MM.1S (cell line): ENCODE measurements at places on chromosomes 7 and 10.
A peak's percentile ranks its signal among the peaks of the same experiment; 100 is the strongest.

- DNase-seq: peak; percentile 87
Measured at GRCh38 chr7:142482891-142483658, 225.2 kb upstream of the PRSS58 start.

DNA sequence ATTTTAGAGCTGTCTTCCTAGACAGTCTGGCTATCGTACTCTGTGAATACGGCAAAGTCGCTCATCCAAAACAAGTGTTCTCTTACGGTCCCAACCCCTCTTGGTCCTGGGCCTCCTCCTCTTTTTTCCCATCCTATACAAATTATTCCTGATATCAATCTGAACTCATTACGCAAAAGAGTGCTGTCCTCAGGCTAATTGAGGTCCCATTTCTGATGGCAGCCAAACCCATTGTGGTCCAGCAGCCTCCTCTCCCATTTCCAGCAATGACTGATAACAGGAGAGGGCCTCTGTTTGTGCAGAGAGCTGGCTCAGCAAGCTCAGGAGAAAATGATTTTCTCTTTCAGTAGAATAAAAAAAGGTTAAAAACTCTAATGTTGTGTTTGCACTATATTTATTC is 203.4 kb upstream of the GHITM start:
- no peak for DNase-seq

DNA sequence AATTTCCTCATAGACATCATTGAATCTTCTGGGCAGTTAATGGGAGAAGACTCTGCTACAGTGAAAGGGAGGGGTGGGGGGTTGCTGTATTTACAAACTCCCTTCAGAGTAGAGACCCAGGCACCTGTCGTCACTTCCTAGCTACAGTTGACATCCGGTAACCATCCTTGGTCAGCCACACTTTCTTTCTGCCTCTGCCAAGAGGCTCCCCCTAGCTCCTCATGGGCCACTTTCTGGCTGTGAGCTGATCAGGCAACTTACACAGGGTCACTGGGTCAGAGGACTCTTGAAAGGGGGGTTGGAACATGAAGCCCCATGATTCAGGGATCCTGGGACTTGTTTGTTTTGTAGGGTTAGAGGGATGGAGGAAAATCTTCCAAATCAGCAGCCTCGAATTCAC is 1.2 kb downstream of the TECPR1 start:
- DNase-seq: peak; percentile 67

DNA sequence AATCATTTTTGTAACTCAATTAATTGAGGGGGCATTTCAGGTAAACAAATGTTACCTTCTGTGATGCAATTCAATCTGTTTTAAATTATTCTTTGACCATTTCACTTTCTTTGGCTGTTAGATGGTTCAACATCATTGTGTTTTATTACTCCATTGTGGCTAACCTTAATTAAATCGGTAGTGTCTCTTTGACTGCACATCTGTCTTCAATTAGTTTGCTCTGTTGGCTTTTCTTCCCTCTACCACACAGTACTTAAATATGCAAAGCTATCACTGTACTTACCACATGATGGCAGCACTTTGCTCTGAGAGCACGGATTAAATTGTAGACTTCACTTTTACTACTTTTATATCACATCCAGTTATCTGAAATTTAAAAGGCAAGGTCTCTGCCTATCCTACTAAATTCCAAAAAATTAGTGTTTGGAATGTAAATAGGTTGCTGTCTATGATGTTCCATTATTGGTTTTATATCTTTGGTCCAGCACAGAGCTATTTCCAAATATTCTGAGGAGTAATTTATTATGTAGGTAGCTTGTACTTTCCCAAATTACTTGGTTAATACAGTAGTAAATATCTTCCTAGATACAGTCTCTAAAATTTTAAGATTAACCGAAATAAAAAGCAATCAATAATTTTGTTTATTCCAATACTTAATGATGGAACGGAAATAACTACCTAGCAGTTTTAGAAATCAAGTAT is 352.0 kb downstream of the PCLO start:
- DNase-seq: peak; percentile 65

DNA sequence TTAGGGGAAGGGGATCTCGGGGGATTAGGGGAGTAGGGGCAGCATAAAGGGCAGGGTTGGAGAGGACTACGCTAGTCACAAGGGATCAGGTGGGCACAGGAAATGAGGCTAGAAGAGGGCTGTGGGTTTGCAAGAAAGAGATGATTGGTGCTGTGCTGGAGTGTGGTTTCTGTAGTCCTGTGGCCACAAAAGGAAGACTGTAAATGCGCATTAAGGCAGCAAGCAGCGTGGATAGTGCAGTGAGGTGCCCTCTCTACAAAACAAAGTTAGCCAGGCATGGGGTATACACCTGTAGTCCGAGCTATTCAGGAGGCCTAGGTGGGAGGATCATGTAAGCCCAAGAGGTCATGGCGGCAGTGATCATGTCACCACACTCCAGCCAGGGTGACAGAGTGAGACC is 212.1 kb downstream of the MLLT10 start:
- DNase-seq: no peak

DNA sequence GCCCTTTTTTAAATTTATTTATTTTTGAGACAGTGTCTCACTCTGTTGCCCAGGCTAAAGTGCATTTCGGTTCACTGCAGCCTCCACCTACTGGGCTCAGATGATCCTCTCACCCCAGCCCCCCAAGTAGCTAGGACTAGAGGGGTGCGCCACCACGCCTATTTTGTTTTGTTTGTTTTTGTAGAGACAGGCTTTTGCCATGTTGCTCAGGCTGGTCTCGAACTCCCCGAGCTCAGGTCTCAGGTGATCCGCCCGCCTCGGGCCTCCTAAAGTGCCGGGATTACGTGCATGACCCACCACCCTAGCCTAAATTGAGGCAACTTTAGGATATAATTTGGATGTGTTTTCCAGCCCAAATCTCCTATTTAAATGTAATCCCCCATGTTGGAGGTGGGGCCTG is 805 bp downstream of the ZNF736 start:
- DNase-seq: no peak

GRCh38 chr7:46566097-46566774 is 645.2 kb upstream of the IGFBP3 start:
- DNase-seq: no peak

DNA sequence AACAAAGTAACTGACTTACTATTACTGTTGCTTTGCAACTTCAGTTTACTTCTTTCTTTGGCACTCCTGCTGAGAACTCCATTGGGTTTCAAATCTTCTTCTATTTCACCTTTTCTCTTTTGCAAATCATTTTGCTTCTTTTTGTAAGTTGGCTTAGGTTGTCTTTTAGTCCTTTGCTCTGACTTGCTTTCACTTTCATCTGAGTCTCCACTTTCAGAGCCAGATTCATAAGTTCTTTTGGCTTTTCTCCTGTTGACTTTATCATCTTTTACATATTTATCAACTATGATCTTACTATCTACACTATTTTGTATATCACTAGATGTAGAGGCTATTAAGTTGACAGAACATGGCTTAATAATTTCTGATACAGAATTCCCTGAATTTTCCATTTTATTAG is 73.4 kb downstream of the NRBF2 start:
- peak; percentile 68 for DNase-seq

- DNase-seq: no peak
Measured at GRCh38 chr10:7529638-7530037, 118.8 kb upstream of the SFMBT2 start.

- peak; percentile 69 for DNase-seq
Measured at GRCh38 chr10:93039721-93040120, 20.9 kb upstream of the CYP26C1 start.

DNA sequence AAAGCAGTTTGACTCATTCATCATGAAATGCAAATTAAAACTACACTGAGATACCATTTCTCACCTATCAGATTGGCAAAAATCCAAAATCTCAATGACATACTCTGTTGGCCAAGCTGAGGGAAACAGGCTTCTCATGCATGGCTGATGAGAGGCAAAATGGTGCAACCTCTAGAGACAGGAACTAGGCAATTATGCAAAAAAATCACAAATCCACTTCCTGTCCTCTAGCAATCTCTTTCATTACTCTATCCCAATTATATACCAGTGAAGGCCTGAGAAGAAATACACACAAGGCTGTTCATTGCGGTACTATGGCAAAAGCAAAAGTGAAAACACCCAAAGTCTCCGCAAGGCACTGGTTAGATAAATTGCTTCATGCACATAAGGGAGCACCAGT is 25.9 kb upstream of the PTPRN2 start:
- DNase-seq: no peak

DNA sequence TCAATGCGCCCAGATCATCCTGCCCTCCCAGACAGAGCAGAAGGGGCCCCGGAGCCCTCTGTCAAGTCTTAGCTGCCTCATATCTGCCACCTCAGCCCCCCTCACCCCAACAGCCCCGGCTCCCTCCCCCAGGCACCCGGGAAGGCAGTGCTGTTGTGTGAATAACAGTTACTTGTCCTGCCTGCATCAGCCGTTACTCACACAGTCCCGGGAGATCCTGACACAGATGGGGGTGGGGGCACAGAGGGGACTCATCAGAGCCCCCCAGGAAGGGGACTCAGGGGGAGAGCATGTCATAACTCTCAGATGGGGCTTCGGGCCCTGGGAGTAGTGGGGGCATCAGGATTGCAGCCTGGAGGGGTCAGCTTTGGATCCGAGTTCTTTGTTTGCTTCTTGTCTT is 12.4 kb upstream of the SERPINE1 start:
- DNase-seq: no peak

- no peak for DNase-seq
Measured at GRCh38 chr7:139203992-139204391, 27.0 kb upstream of the UBN2 start.

- DNase-seq: no peak
Measured at GRCh38 chr10:114442091-114442630, 37.9 kb upstream of the AFAP1L2 start.

DNA sequence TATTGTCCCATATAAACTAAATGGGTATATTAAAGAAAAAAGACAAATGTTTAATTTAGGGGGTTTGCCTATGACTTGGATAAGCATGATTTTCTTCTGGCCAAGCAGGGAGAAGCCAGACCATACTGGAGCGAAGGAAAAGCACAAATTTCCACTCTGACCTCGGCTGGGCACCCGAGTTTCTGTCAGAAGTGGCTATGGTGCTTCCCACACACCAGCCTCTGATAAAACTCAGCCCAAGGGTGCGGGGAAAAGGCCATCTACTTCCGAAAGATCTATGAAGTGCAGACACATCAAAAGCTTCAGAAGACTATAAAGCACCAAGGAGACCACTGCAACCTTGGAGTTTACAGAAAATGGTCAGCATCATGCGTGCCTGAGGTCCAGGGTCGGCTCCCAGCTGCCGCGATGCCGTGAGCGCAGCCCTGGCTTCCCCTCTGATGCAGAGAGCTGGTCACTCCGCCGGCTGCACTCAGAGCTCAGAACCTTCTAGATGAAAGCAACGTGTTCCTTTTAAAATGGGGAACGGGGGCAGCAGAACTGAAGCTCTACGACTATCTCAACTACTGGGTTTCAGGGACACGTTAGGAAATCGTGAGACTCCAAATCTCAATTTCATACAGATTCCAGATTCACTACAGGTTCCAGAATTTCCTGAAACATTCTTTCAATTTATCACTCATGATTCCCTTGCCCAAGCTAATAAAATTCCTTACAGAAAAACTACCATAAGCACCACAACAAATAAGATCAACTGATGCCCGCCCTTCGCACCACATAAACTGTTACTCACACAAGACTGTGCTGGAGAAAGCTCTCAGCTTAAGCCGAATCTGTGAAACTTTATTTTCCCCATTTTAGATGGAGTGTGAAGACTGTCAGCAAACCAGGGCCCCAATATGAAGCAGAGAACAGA is 84.5 kb downstream of the DIP2C start:
- no peak for DNase-seq

- no peak for DNase-seq
Measured at GRCh38 chr10:68566351-68566750, 6.2 kb downstream of the TET1 start.

DNA sequence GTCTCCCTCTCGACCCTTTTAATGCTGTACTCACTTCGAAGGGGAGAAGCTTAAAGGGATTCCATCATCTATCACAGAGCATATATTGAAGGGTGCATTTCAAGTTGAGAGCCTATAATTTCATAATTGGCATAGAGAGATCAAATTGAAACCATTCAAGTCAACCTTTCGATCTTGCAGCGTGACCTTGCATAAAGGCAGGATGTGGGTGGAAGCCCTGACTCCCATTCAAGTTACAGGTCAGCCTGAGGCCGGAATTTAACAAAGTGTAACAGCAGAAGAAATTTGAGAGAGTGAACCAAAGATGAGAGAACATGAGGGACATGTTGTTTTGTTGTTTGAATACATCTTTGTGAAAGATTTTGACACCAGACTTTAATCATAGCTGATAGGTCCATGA is 195.3 kb upstream of the TPK1 start:
- no peak for DNase-seq

- DNase-seq: no peak
Measured at GRCh38 chr7:47943676-47944474, 4.4 kb downstream of the PKD1L1 start.

GRCh38 chr7:47528471-47528870 is 53.4 kb downstream of the TNS3 start:
- peak; percentile 21 for DNase-seq

DNA sequence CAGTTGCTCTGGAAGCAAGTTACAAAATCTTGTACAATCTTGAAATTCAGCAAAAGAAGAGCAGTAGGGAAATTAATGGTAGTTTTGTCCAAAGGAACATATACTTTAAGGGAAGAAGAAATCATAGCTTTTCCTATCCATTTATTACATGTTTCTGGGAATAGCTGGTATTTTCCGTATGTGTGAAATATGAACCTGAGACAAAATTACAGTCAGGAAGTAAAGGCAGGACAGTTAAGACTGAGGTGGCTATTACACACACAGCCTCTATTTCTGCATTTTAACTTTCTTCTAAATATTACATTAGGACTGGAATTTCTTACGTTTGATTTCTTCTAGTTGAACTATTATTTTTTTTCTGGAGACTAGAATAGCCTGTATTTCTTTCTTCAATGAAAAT is 1197.3 kb downstream of the SORCS3 start:
- DNase-seq: no peak

GRCh38 chr7:17234030-17234397 is 64.4 kb upstream of the AHR start:
- DNase-seq: no peak

DNA sequence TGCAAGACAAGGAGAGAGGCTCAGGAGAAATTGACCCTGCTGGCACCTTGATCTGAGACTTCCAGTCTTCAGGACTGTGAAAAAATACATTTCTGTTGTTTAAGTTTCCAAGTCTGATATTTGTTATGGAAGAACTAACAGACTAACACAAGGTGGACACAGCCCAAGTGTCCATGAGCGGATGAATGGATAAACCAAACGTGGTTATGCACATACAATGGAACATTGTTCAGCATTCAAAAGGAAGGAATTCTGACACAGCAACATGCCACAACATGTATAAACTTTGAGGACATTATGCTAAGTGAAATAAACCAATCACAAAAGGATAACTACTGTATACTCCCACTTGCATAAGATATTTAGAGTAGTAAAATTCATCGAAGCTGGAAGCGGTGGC is 76.5 kb downstream of the FAM13C start:
- no peak for DNase-seq

DNA sequence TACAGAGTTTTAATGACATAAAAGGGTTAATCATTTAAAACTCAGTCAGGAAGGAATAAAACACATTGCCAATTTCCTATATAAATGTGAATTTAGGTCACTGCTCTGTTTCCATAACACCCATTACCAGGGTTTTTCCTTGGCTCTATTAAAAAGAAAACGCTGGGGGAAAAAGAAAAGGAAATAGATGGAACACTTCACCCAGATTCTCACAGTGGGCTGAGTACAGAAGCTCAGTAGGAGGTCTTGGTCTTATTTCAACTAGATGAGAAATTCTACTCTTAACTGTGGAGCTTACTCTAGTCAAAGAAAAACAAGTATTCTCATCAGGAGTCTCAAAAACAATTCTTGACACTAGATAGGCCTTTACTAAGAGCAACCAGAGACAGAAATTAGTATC is 36.5 kb downstream of the GLUD1 start:
- DNase-seq: no peak
